SHP77 (cell line): ENCODE measurements at places on chromosomes 6 and 20.
A peak's percentile ranks its signal among the peaks of the same experiment; 100 is the strongest.

DNA sequence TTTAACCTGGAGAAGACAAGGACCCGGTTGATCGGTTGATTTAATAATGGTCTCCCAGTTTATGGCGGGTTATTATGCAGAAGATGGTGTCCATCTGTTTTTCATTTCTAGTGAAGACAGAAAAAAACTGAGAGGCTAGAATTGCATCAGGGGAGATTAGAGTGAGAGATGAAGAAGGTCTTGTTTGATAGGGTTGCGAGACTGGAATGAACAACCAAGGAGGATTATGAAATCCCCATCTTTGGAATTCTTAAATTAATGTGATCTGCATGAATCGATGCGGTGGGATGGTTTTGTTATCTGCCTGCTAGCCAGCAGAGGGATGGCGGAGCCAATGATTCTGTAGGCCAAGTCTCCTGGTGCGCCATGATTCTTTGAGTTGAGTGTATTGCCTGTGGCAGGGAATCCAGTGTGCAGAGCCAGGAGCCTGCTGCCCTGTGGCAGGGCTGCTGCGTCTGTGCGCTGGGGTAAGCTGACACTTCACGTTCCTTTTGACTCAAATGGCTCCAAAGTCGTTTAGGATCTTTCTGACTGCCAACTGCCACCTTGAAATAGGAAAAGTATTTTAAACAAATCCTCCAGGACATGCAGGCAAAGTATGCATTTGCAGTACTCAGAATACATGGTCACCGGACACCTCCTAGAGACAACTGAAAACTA lies 200.1 kb downstream of the CLIC5 start:
- no peak for DNase-seq

- no peak for DNase-seq
Measured at GRCh38 chr6:95790787-95791186, 213.5 kb downstream of the MANEA start.

DNA sequence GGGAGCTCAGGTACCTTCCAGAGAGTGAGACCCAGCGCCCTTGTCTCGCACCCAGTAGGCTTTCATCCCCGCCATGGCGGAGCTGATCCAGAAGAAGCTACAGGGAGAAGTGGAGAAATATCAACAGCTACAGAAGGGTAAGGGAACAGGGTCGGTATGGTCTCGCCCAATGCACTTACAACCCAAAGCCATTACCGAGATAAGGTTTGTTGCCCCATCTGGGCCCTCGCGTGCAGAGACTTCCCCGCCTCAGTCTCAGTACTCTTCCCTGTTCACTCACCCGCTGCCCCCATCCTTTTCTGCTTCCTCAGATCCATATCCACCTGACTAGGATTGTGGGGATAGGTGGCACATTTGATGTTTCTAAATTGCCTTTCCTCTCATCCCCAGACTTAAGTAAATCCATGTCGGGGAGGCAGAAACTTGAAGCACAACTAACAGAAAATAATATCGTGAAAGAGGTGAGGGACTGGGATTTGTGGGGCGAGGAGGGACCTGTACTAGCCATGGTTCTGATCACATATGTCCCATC lies 449 bp downstream of the PFDN6 start:
- DNase-seq: no peak

DNA sequence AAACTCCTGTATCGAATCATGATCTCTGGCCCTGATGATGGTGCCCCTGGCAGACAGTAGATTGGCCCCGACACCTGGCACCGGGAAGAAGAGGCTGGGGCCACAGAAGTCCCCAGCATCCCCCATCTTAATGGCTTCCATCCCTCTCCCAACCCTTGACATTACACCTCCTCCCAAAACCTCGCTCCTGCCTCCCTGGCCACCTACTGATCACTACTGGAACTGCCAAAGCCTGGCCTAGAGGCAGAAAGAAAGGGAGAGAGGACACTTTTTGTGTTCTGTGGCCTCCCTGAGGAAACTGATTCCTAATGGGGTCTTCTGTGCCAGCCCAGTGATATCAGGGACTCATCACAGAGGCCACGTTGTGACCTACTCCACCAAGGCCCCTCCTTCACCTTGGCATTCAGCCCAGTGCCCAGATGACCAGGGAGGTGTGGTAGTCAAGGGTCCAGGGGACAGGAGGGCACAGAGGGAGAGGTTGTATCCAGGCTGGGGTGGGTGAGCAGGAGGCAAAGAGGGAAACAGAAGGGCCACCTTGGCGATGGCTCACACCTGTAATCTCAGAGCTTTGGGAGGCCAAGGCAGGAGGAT lies 6.1 kb downstream of the C20orf173 start:
- DNase-seq: peak; percentile 7

DNA sequence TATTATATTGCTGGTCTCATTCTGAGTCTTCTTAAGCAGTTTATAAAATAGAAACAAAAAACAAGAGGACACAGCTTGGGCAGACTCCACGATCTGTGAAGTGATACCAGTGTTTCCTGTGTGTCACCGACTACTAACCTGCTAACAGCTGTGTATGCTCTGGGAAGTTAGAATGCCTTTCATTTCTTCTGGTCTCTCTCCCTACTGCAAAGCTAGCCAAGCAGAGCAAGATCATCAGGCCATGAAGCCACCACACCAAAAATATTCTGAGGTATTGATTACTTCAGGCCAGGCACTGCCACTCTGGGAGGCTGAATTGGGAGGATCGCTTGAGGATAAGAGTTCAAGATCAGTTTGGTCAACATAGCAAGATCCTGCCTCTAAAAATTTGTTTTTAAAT lies 46.9 kb upstream of the SMIM29 start:
- no peak for DNase-seq

GRCh38 chr6:126904176-126904575 lies 214.3 kb upstream of the RSPO3 start:
- DNase-seq: no peak

- no peak for DNase-seq
Measured at GRCh38 chr6:138817799-138818198, 21.9 kb downstream of the ECT2L start.

GRCh38 chr6:111530667-111531066 lies 47.6 kb upstream of the REV3L start:
- DNase-seq: peak; percentile 88

GRCh38 chr20:17878069-17878911 lies 90.3 kb downstream of the SNX5 start:
- no peak for DNase-seq

DNA sequence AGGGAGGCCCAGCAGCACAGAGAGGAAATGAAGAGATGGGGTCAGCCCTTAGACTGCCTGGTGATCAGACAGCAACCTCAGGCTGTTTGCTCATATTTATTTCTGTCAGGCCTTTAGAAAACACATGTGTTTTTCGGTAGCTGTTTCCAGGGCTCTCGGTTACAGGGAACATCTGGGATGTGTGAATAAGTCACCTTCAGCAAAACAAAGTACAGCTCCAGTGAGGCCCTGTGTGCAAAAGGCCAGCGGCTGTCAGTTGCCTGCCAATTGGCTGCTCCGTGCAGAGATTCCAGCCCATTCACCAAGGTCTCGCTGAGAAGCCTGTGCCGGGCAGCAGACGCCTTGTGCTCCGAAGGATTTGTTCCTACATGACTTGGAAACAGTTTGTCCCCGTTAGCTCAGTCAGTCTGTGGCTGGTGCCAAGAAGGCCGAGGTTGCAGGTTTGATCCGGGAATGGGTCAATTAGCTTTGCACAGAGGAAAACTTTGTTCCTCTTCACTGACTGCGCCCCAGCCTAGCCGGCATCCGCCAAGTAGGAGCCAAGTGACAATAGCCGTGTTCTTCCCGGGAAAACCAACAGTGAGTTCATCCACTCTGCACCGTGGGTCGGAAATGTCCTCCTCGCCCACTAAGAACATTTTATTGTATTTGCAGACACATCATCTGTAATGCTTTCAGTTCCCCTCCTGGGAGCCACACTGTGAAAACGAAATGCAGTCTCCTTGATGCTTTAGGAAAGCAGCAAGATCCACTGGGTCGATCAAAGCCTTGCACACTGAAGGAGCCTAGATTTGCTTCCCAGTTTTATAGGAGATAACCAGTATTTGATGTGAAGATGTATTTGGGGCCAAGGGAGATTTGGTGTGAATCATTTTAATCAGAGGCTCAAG lies 315.4 kb upstream of the CDYL start:
- no peak for DNase-seq

GRCh38 chr6:35240838-35241801 lies 18.4 kb upstream of the ZNF76 start:
- DNase-seq: peak; percentile 51

- no peak for DNase-seq
Measured at GRCh38 chr6:130978660-130979396, 84.2 kb downstream of the EPB41L2 start.

DNA sequence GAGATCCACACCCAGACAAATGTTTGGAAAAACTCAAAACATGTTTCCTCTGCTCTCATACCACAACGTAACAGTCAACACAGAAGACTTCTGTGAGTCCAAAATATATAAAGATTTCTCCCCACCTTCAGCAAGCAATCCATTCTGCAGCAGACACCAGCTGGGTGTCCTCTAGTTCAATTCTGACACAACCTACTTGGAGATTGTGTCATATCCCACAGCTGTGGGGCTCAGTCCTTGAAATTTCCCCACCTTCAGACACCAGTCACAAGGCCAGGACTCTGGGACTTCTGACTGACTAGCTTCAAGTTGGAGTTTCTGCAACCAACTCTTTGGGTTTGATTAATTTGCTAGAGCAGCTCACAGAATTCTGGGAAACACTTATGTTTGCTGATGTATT lies 244.8 kb upstream of the CDYL start:
- DNase-seq: no peak

- DNase-seq: no peak
Measured at GRCh38 chr6:156778454-156779205, 1.5 kb downstream of the ARID1B start.

- DNase-seq: no peak
Measured at GRCh38 chr6:12064131-12064530, 52.0 kb downstream of the HIVEP1 start.

DNA sequence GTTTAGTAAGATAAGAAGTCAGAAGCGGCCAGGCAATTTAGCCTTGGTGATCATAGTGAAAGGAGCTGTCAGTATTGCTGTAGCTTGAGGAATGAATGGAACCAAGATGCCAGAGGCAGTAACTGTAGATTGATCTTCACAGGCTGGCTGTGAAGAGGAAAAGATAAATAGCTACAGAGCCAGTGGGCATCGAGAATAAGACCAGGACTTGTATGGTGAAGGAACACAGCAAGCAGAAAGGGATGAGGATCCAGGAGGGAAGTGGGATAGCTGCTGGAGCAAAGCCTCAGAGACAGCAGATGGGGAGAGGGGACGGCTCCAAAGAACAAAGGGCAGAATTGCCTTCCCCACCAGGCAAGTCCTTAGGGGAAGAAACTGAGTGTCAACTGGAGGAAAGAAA lies 294.4 kb upstream of the PLN start:
- DNase-seq: no peak

GRCh38 chr6:42448391-42448790 lies 3.3 kb downstream of the TRERF1 start:
- no peak for DNase-seq

DNA sequence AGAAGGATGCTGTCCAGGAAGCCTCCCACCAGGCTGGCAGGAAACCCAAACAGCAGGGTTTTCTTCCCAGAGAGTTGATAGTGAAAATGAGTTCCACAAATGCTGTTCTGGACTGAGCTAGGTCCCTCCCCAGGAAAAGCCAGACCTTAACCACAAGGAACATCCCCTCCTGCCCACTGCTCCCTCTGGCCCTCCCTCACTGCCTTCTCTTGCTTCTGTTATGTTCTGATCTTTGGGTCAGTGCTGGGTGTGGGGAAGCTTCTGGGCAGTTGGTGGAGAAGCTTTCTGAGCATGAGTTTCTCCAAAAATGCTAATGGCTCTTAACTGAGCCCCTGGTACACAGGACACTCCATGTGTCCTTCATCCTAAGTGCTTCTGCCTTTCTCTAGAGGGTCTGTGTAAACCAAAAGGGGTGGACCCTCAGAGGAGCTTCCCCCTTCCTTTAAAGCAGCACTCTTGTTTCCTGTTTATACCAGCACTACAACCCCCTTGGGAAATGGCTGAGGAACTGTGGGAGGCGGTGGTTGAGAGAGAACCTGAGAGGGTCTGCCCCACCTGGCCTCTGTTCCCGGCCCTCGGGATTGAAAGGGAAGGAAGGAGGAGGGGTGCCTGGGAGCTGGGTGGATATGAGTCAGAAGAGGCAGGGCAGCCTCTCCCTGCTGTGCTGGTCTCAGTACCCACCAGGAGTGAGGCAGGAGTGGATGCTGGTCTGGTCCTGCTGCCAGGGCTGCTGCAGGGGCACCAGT lies 42.0 kb downstream of the CDS2 start:
- no peak for DNase-seq

GRCh38 chr6:78615430-78615904 lies 251.9 kb upstream of the IRAK1BP1 start:
- no peak for DNase-seq

DNA sequence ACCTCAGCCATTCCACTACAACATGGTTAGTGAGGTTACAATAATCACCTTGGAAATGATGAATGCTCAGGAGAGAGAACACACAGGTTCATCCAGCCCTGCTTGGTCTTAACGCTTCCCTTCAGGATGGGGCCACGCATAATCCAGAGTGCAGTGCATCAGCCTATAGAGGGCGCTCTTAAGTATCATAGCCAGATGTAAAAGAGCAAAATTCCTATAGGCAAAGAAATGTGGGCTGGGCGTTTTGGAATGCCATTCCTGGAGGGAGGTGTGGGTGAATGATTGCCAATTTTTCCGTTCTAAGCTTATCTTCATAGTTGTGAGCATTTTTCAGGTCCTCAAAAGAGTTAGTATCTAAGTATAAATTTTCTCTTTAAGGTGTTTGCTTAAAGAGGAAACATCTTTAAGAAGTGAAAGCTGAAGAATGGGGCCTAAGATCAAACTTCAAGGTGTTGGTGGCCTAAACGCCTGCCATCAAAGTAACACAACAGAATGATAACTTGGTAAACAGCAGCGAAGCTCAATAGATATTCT lies 1.8 kb downstream of the RIPOR2 start:
- no peak for DNase-seq

DNA sequence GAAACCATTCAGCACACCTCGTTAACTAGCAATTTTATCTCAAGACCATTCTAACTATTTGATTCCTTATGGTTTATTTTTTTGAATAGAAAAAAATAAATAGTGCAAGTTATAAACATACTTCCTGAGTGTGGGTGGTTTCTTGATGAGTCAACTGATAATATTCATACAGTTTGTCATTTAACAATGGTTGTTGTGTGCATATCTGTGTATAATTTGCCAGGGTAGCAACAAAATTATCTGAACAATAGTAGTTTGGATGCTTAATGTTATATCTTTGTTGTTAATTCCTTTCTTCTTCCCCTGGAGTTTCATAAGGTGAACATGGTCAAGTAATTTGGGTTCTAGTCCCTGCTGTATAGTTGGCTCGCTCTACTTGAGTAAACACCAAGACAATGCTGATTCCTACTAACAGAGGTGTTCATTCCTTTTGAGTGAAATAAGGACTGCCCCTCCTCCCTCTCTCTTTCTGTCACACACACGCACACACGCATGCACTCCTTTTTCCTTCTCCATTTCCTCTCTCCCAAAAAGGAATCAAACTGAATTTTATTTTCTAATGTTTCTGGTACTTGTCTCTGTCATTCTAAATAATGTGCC lies 938.1 kb upstream of the EPHA7 start:
- DNase-seq: no peak
